ENCODE measurements at places on chromosomes 16 and 17. TPM values are rescaled to one million over a fixed set of nuclear protein-coding genes. Genes with fewer than 3 reads are reported as not detected.

- DNase-seq = no peak
Observed at GRCh38 chr17:79673517-79673916, 57.2 kb upstream of the ENPP7 start.

The CYTH1 gene
- 23.9 TPM for total RNA-seq

- DNase-seq = no peak
Observed at GRCh38 chr17:80464486-80464885, 11.9 kb downstream of the NPTX1 start.

- DNase-seq = no peak
Observed at GRCh38 chr17:76560036-76560876, 20.4 kb downstream of the PRCD start.

GRCh38 chr17:326010-326621 is 26.5 kb downstream of the RPH3AL start:
- peak; percentile 16 for DNase-seq

The VAT1L gene
- total RNA-seq = 0.05 TPM
